Stimulated activated CD4-positive, alpha-beta T cell treated with anti-CD3 and anti-CD28 coated beads, TNF-alpha, amount 100 ng/mL, for 1 hour (primary cell): ENCODE measurements at places on chromosomes 3 and 15.

GRCh38 chr15:39585389-39585841 lies 4.5 kb downstream of the THBS1 start:
- DNase-seq: no peak

GRCh38 chr3:53730576-53730975 lies 115.6 kb downstream of the CHDH start:
- no peak for DNase-seq

DNA sequence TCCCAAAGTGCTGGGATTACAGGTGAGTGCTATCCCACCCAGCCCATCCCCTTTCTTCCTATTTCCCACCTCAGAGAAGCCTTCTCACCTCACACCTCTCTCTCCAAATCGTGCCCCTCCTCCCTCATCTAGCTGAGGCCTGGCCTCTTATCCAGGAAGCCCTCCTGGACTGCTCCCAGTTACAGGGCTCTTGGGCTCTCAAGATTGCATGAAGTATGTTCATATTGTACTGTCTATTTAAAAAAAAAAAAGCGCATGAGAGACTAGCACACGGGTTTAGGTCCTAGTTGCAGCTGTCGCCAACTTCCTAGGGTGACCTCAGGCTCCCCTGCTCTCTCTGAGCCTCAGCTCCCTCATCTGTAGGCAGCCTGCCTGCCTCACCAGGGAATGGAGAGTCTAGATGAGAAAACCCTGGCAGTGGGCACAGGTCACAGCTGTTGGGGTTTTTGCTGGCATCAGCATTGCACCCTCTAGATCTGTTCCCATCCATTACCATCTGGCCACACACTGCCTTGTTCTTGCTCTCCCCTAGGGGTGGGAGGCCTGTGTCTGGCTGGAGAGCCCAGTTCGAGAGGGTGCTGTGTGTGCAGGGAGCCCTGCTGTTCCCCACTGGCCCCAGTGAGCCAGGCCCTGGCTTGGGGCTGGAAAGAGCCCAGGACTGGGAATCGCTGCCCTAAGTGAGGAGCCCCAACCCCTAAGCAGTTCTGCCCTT lies 24.2 kb upstream of the C15orf39 start:
- no peak for DNase-seq

DNA sequence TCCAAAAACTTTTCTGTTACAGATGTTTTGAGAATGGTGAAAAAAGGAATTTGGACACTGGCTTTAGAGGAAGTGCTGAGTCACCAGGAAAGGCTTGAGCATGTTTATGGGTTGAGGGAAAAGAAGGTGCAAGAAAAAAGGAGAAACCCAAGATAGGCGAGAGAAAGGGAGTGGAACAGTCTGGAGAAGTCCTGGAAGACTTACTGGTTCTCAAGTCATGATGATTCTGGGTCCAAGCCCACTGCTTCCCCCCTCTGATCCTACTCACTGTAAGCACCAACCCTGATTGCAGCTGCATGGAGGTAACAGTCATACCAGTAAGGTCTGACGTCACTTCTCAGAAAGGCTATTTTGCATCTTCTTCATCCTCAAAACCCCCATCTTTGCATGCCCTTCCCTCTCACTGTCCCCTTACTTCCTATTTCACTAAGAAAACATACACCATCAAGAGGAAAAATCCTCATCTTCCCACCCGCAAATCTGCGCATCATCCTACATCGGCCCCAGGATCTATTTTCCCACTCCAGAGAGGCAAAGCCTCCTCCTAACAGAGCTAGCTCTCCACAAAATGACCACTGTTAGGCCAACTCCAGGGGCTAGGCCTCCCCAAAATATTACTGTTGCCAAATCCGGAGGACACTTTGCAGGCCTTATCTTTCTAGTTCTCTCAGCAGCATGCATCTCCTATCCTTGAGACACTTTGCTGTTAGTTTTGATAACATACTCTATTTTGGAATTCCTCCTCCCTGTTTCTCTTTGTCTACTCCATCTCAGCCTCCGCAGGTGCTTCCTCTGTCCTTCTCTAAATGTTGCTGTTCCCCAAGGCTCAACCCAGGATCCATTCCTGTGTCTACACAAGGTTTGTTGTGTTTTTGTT lies 3.2 kb upstream of the ATP13A3 start:
- no peak for DNase-seq

GRCh38 chr3:161264852-161265251 lies 43.7 kb downstream of the NMD3 start:
- no peak for DNase-seq

DNA sequence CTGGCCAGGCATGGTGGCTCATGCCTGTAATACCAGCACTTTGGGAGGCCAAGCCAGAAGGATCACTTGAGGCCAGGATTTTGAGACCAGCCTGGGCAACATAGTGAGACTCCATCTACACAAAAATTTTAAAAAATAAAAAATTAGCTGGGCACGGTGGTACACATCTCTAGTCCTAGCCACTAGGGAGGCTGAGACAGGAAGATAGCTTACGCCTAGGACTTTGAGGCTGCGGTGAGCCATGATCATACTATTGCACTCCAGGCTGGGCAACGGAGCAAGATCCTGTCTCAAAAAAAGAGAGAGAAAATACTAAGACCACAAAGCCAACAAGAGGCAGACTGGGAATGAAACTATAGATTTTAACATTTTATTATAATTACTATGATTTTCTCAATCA lies 4.1 kb downstream of the MB21D2 start:
- no peak for DNase-seq

- DNase-seq: no peak
Measured at GRCh38 chr3:197503652-197504051, 52.1 kb downstream of the BDH1 start.

DNA sequence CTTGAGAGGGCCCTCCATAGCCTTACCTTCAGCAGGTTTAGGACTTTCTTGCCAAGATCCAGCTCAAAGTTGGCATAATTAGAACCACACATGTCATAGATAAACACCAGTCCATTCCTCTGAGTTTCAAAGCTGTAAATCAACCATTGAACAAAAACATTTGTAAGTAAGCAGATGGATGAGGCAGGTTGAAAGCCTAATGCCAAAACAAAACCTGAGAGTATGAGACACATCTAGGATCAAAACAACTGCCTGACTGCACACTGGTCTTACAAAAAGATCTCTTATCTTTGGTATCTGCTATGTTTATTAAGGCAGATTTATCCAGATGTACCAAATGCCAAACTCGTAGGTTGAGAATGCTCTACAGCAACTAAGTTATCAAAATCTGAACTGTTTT lies 61.9 kb downstream of the PTPN9 start:
- no peak for DNase-seq

- DNase-seq: no peak
Measured at GRCh38 chr3:65642883-65643282, 395.8 kb downstream of the MAGI1 start.

DNA sequence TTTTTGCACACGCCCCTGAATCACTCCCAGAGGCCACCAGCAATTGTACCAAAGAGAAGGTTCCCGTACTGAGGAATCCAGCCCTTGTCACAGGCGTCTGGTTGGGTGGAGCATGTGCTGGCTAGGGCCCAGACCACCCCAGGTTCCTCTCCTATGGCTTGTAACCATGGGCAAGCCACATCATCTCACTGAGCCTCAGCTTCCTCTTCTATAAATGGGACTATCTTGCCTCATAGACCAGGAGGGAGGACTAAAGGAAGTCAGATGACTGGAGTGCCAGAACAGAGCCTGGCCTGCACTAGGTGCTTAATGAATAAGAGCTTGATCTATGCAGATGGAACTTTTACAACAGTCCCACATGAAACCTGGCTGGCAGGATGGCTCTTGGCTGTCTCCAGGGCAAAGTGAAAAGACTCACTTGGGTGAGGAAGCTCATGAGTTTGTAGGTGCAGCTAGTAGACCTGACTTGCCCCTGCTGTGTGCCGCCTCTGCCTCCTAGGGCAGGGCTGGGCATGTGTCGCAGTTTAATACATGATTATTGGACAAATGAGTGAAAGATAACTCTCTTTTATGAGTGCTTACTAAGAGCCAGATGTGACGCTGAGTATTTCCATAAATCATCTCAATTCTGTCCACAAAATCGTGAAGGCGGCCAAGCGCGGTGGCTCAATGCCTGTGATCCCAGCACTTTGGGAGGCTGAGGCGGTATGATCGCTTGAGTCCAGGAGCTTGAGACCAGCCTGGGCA lies 29.3 kb downstream of the CTSH start:
- no peak for DNase-seq

GRCh38 chr15:85943151-85943550 lies 136.5 kb upstream of the AGBL1 start:
- no peak for DNase-seq

- DNase-seq: no peak
Measured at GRCh38 chr3:63662500-63662899, 10.0 kb downstream of the SNTN start.

- DNase-seq: no peak
Measured at GRCh38 chr3:171806200-171807128, 3.8 kb downstream of the PLD1 start.

DNA sequence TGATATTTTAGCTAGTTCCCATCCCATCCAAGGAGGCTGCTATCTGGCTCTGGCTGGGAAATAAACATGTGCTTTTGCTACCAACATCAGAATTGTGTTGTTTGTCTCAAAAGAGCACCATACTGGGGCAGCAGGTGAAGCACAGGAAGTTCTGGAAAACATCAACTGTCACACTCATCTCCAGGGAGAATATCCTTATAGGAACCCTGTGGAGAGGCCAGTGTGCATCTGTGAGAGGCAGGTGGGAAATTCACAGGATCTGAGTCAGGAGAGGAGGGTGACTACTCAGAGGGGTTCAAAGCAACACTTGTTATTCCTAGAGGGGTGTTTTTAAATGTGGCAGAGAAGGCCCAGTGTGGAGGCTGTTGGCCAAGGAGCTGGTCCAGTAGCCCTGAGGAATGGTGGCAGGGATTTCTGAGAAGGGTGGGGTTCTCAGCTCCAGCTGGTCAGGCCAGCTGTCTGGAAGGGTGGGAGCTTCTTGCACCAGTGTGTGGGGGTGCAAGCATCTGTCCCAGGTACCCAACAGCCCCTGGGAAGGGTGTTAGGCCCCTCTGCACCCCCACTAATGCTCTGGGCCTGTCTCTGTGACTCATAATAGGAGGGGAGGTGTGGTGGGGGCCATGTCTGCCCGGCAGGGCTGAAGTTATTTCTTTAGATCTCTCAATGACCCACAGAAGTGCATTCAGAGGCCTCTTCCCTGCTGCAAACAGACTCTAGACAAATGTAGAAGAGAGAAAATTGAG lies 28.7 kb downstream of the RPSA start:
- DNase-seq: no peak

- no peak for DNase-seq
Measured at GRCh38 chr15:65101891-65102708, 12.9 kb downstream of the UBAP1L start.

GRCh38 chr3:72345237-72345878 lies 502.9 kb downstream of the SHQ1 start:
- DNase-seq: no peak

DNA sequence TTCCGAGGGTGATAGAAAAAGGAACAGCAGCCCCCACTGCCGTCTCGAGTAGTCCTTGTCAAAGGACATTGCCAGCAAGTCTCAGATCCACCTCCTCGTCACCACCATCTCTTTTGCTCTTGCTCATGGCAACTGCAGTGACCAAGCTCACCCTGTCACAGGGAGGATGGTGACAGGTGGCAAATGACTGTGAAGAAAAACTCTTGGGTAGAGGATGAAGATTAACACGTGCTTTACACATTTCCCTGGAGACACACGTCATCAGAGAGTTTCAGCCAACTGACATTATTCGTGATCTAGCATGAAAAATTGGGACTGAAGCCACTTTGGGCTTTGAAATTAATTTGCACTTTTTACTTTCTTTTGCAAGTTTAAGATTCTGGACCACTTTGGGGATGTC lies 174.3 kb downstream of the EBLN2 start:
- DNase-seq: no peak

GRCh38 chr3:185696039-185696438 lies 109.9 kb downstream of the SENP2 start:
- DNase-seq: no peak

DNA sequence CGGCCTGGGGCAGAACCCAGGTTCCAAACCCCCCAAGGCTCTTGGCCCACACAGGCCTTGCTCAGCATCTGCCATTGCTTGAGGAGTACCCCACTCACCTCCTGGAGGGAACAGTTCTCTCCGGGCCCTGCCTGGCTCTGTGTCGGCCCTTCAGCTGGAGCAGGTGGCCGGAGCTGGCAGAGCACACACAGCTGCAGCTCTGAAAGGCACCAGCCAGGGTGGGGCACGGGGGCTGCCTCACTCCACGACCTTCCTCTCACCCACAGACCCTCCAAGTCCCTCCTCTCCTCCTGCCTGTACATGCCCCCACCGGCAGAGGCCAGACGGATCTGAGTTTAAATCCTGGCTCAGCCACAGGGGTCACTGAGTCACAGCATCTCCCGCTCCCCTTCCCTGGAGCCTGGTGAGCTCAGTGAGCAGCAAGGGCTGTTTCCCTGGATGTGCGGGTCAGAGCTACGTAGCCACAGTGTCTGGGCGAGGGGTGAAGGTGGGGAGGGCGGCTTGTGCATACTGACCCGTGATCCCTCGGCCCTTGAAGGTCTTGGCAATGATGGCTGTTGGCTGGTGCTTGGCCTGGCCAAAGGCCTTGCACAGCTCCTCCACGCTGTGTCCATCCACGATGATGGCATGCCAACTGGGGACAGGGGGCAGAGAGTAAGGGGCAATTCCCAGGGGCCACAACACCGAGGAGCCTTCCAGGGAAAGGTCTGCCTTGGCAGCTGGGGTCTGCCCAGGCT lies 23.0 kb downstream of the TKT start:
- DNase-seq: no peak

- no peak for DNase-seq
Measured at GRCh38 chr3:111619833-111620232, 24.7 kb upstream of the ZBED2 start.

- no peak for DNase-seq
Measured at GRCh38 chr3:171346582-171347300, 113.5 kb downstream of the TNIK start.

GRCh38 chr3:174122411-174122810 lies 724.9 kb downstream of the NLGN1 start:
- no peak for DNase-seq

GRCh38 chr15:80489030-80489594 lies 84.9 kb downstream of the ARNT2 start:
- DNase-seq: no peak

DNA sequence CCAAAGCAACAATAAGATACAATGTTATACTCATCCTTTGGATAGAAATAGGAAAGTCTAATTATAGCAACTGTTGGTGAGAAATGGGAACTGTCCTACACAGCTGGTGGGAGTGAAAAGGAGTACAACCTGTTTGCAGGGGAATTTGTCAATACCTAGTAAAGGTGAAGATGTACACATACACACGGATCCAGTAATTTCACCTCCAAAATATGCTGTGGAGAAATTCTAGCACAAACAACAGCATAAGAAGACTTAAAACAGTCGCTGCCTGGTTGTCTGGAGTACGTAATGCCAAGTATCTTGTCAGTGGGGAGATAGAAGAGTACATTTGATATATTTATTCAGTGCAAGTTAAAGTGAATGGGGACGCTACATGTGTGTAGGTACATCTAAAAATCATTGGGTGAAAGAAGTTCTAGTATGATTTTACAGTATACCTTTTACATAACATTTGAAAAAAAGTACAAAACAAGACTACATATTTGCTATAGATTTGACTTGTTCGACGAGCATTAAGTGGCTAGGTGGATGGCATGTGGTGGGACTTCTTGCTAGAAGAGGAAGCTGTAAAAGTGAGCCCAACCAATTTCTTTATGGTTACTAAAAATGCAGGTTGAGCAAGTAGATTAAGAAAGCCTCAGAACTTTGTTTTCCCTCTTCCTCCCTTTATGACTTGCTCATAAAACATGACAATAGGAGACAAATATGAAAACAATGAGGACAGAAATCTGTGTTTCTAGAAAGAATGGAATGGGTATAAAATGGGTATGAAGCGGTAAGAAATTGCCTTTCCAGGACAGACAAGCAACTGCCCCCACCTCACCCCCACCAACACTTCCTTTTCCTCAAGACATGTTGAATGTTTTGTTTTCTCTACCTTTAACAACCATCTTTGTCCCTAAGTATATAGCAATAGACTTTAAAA lies 50.2 kb upstream of the CCR4 start:
- no peak for DNase-seq
